ENCODE measurements at places on chromosomes 11 and 22. TPM values are rescaled to one million over a fixed set of nuclear protein-coding genes. Genes with fewer than 3 reads are reported as not detected.

- H3K36me3 ChIP-seq = no peaks in the 10 kb centered on the region
- H3K27me3 ChIP-seq = no peaks in the 10 kb centered on the region
- H3K4me3 ChIP-seq = no peak overlapping the region
- H3K27ac ChIP-seq = no peak overlapping the region
Measured at GRCh38 chr22:27401321-27401720, 400.2 kb downstream of the MN1 start.

GRCh38 chr22:33923033-33923432 is 2.8 kb upstream of the LARGE1 start:
- H3K27me3 ChIP-seq = peaks cover 3% of the 10 kb centered on the region
- peak overlapping the region; percentile 65 for H3K4me3 ChIP-seq
- H3K4me1 ChIP-seq = peaks cover 7% of the 10 kb centered on the region
- no peak overlapping the region for H3K27ac ChIP-seq

DNA sequence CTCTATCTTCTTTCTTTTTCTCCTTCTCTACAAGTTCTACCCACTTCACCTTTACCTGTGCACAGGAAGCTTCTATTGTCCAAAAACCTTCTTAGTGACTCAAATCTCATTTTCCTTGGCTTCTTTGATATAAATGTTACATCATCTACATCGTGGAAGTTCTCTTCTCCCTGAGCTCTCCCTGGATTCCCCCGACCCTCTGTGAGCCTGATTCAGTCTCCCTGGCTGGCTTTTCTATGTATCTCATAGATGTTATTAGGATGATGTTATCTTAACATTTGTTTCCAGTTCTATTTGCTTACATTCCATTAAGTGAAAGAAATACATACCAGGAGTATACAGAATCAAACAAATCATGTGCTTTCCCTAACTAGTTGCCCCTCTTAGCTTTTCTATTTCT is 235.8 kb upstream of the PITPNB start:
- H3K36me3 ChIP-seq = no peaks in the 10 kb centered on the region
- no peaks in the 10 kb centered on the region for H3K27me3 ChIP-seq
- no peak overlapping the region for H3K27ac ChIP-seq
- H3K4me3 ChIP-seq = no peak overlapping the region

DNA sequence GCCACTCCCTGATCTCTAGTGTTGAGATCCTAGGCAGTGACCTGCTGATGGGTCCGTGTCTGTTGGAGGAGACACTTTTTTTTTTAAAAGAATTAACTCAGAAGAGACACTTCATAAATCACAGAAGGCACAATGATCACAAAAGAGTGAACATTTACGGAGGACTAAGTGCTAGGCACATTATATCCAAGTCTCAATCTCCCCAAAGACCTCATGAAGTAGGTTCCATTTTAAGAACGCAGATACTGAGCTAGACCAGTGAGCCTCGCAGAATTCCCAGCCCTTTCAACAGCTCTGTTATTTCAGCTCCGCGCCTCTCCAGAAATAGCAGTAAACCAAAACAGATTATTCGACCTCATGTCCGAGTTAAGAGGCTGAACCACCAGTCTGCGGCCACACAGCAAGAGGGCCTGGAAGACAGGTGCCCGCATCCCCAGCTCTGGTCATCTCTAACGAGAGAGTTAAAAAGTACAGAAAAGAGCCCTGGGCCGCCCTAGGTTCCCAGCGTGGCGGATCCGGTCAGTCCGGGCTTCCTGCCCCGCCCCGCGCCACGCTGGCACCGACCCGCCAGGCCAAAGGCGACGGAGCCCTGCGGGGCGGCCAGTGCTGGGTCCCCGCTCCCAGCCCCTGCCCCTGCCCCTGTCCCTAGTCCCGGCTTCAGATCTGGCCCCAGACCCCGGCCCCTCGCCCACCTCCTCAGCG is 612 bp downstream of the XBP1 start:
- H3K36me3 ChIP-seq = peaks cover 35% of the 10 kb centered on the region
- peaks cover 51% of the 10 kb centered on the region for H3K4me1 ChIP-seq
- peak overlapping the region; percentile 90 for H3K4me3 ChIP-seq

Gene SCGB1C1
- not detected for total RNA-seq

Gene LDLRAD3
- 7.9 TPM for total RNA-seq

Gene SLC17A6
- total RNA-seq = not detected

Gene MS4A7
- total RNA-seq = 184 TPM

All from upper lobe of right lung (tissue), 1 donor.